ENCODE measurements at places on chromosomes 4 and X.

DNA sequence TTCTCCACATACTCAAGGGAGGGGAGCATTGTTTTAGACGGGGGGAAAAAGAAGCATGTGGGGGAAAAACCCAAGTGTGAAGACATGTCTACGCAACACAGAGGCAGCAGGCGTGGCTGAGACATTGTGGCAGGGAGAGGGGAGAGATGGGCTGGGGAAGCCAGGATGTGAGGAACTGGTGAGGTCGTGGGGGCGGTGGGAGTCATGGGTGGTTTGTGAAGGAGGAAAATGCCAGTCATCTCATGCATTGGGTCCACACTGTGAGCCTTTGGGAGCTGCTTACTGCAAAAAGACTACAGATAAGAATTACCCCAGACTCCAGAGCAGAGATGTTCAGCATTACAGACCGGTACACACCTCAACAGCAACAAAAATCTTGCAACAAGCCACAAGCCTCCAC, 2.1 kb downstream of the JAKMIP1 start:
- no peak for DNase-seq

GRCh38 chr4:178480105-178480504, 1037.9 kb upstream of the AGA start:
- no peak for DNase-seq

GRCh38 chrX:16999275-16999674, 52.8 kb downstream of the REPS2 start:
- no peak for DNase-seq

- DNase-seq: no peak
These were observed 6.3 kb upstream of the LETM1 start for GRCh38 chr4:1862055-1862911.

- no peak for DNase-seq
These were observed 35.3 kb downstream of the STK32B start for GRCh38 chr4:5086535-5086934.

DNA sequence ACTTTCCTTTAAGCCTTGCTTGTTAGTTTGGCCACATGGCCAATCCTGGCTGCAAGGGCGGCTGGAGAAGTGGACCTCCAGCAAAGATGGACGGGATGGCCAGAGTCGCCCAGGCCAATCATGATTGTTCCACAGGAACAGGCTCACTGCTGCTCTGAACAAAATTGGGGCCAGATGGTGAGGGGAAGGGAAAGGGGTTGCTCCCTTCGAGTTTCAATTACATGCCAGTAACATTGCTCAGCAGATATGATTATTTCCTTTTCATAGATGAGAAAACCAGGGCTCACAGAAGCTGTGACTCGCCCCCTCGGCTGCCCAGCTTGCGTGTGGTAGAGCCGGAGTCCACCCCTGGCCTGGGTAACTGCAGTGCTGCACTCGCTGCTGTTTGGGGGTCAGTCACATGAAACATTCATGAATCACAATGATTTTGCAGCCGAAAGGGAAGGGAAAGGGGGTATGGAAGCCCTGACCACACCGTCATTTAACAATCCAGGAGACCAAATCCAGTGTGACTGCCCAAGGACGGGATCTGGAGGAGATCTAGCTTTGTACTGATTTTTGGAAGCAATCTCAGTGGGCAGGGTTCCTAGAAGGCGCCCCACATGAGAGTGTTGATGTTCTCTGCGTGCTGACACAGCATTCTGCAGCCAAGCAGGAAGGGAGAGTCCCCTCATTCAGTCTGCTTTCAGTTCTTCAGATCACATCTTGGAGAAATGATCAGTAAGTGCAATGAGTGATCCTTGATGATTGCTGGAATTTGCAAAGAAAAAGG, 77.3 kb upstream of the MSX1 start:
- no peak for DNase-seq

- no peak for DNase-seq
These were observed 61.1 kb downstream of the HELT start for GRCh38 chr4:185079271-185079905.

GRCh38 chr4:113607998-113608397, 153.5 kb downstream of the CAMK2D start:
- no peak for DNase-seq

DNA sequence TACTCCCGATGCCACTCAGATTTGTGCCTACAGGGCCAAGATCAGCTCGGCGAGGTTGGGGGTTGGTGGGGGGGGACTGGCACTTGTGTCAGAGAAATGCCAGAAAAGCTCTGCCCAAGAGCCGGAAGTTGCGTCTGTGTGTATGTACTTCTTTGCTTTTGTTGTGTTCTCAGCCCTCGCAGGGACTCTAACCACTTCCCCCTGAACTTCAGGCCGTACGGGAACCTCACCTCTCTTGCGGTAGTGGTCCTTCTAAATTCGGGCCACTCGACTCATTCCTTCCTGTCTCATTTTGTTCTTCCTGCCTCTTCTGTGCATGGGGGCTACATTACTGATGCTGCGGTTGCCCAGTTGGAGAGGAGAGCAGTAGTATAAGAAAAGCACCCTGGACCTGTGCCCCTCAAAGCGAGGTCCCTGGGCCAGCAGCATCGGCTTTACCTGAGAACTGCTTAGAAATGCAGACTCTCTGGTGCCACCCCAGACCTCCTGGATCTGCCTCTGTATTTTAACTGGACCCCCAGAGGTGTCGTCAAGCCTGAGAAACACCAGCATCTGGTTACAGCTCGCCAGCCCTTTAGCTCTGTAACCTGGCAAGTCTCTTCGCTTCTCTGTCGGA, 146.3 kb upstream of the RPS6KA3 start:
- DNase-seq: no peak

DNA sequence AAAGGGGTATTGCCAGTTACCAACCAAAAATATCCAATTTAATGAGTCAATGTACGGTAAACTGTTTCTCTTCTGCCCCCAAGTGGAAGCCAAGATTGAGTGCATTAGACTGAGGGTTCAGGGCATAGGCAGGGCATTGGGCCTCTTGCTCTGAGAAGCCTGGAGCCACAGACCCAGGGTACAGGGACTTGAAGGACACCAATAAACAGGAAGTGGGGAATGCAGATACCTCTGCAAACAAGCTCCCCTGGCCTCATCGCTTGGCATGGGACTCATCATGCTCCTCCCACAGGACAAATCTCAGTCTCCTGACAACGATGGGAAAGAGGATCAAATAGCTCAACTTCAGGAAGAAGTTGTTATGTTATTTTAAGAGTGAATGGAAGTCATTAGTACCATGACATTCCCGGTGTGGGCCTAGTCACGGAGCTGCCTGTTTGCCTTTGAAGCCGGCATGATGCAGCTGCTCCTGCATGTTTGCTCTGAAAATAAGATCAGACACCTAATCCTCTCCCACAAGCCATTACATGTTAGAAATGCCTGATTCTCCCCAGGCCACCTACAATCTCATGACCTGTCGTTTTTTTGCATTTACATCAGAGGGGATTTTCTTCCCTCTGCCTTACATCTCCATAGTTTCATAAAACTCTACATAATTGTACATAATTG, 224.2 kb downstream of the RCHY1 start:
- no peak for DNase-seq

GRCh38 chr4:88062843-88063242, 55.4 kb downstream of the PKD2 start:
- no peak for DNase-seq

GRCh38 chr4:12761694-12762093, 722.4 kb downstream of the RAB28 start:
- DNase-seq: no peak

GRCh38 chr4:152856960-152857359, 77.2 kb downstream of the ARFIP1 start:
- no peak for DNase-seq

GRCh38 chrX:15435836-15436619, 51.8 kb upstream of the VEGFD start:
- no peak for DNase-seq

DNA sequence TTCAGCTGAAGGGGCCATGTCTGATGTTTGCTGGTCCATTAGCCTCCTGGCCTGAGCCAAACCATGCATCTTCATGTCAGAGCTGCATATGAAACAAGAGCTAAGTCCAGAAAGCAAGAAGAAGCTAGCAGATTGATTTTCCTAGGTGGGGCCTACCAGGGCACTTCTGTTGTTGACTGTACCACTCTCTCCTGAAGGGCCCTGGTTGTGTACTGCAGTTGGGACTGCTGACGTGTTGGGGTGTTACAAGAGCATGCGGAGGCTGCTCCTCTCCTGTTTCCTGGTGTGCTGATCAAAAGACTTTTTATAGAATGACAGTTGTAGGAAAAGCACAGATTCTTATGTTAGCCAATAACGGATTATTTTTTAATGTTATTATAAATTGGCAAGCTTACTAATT, 145.1 kb downstream of the TBL1X start:
- no peak for DNase-seq

GRCh38 chr4:82213485-82214417, 160.0 kb downstream of the HNRNPD start:
- DNase-seq: no peak

DNA sequence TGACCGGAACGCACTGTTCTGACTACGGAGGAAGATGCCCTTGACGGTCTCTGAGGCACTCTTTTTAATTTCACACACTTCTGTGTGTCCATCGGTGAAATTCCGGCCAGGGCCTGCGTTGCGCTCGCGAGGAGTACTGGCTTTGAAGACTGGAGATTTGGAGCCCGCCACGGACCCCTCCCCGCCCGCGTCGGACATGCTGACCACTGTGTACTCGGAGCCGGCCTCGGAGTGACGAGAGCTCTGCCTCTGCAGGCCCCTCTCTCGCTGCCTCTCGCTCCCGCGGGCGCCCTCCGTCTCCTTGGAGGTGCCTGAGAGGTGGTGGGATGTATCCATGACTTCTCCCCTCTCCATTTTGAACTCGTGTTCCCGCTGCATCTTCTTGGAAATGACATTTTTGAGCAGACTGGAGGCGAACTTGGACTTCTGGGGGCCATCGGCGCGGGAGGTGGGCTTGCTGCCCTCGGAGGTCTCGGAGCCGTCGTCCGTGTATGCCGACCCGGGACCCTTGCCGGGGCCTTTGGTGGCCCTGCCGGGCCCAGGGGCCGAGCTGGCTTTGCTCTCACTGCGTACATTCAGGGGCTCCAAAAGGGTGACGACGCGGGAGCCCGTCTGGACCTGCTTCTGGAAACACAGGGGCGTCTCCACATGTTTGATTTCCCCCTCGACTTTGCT, 5.7 kb downstream of the C4orf54 start:
- DNase-seq: no peak

DNA sequence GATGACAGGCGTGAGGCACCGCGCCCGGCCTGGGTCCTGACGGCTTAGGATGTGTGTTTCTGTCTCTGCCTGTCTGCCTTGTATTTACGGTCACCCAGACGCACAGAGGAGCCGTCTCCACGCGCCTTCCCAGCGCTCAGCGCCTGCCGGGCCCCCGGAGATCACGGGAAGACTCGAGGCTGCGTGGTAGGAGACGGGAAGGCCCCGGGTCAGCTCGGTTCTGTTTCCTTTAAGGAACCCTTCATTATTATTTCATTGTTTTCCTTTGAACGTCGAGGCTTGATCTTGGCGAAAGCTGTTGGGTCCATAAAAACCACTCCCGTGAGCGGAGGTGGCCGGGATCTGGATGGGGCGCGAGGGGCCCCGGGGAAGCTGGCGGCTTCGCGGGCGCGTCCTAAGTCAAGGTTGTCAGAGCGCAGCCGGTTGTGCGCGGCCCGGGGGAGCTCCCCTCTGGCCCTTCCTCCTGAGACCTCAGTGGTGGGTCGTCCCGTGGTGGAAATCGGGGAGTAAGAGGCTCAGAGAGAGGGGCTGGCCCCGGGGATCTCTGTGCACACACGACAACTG, 1.3 kb downstream of the SHOX start:
- no peak for DNase-seq

DNA sequence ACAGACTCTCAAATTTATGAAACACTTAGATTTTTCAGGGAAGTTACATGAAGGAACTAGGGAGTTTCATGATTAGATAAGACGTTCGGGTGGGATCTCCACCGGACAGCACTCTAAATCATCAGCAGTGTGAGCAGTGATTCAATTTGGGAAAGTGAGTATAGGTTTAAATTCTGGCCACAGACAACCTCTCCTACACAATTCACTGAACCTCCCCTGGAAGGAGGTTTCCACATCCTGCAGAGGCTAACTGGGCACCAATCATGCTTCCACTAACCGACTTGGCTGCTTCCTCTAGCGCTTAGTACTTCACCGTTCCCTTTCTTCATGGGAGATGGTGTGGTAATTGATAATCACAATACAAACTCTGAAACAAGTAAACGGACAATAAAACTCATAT, 5.6 kb downstream of the CXCL9 start:
- no peak for DNase-seq
